ENCODE measurements at places on chromosomes 12 and 14.
A peak's percentile ranks its signal among the peaks of the same experiment; 100 is the strongest.

DNA sequence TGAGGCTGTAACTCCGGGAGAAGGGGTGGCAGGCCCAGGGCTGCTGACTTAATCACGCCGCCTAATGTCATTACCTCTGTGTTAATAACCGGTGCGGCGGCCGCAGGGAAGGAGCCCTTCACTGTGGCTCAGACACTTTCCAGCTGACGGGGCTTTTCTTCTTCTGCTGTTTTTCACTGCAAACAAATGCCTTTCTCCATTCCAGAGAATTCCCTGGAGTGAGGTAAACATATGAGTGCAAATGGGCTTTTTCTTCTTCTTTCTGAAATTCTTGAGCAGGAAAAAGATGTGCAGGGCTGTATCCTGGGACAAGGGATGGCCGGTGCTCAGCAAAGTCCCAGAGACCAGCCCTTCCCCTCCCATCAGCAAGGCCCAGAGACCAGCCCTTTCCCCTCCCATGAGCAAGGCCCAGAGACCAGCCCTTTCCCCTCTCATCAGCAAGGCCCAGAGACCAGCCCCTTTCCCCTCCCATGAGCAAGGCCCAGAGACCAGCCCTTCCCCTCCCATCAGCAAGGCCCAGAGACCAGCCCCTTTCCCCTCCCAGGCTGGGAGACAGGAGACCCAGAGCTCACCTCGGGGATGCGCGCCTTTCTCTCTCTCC, 33.4 kb upstream of the FAM181A start:
- no peak for DNase-seq

DNA sequence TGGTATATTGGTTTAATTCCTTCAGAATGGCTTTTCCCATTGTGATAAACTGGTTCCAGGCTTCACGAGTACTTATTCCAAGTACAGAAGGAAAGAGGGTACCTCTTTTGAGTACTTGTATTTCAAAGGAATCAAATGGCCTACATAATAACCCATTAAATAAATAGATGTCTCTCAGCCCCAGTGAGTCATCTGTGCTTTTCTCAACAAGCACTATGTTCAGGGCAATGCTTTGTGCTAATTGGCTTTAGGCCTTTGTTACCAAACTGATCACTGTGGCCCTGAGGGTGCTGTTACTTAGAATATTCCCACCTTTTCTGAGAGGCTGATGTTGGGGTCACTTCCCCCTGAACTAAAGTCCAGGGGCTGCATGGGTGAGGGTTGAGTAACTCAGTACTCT, 107.1 kb downstream of the LRRK2 start:
- DNase-seq: no peak

DNA sequence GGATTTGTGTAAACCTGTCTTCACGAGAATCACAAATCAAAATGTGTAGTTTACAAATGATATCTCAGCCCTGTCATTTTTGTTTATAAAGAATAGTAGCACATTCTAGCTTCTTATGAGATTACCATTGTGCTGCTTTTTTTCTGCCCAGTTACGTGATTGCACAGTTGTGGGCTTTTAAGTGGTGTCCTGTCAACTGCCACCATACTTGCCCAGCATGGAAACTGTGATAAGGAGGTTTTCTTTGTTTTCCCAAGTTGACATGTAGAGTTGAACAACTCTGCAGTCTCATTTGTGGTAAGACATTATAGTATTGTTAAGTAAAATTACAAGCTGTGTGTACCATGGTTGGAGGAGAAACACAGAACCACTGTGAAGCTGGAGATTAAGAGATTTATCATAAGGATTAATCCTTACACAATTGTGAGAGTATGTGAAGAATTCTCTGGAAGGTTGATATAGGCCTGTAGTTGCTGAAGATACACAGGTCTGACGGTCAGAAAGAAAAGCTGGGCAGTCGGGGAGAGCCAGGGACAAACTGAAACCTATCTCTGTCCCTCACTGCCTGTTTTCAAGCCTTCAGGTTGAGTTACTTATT, 12.2 kb downstream of the CHURC1 start:
- DNase-seq: no peak

- no peak for DNase-seq
These were observed 3.0 kb upstream of the ZDHHC22 start for GRCh38 chr14:77144412-77145115.

GRCh38 chr12:14613718-14614117, 46.0 kb upstream of the PLBD1 start:
- DNase-seq: peak; percentile 86

- no peak for DNase-seq
These were observed 9.9 kb downstream of the SOCS2 start for GRCh38 chr12:93582351-93582750.

DNA sequence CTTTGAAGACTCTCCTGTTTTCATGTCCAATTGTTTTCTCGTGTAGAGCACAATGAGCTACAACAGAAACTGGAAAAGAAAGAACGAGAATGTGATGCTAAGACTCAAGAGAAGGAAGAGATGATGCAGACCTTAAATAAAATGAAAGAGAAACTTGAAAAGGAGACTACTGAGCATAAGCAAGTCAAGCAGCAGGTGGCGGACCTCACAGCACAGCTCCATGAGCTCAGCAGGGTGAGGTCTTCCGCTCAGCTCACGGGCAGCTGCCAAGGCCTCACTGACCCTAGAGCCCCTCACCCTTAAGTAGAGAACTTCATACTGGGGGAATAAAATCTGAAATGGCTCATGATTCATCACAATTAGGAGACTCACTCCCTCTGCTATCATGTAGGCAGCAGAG, 134.7 kb downstream of the GPR135 start:
- no peak for DNase-seq

DNA sequence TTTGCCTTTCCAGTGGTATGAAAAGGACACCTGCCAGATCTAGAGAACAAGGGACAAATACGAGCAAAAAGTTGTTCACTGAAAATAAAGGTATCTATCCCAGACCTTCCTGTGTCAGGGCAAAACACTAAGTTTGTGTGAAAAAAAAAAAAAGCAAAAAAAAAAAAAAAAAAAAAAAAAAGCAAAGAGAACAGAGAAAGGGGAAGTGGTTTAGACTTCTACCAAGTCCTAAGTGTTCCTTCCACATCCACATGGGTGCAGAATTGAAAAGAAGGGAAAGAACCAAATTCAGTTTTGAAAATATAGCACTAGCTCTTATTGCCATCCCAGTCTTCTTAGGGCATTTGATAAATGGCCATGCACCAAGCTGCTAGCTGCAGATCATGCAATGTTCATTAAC, 41.7 kb downstream of the ZCRB1 start:
- no peak for DNase-seq

- DNase-seq: no peak
These were observed 60.5 kb downstream of the ATG14 start for GRCh38 chr14:55351111-55351510.

Measured in naive B cell (primary cell).